Heart right ventricle (tissue), 16 donors: ENCODE measurements at places on chromosomes 3 and 15. TPM values are rescaled to one million over a fixed set of nuclear protein-coding genes. Genes with fewer than 3 reads are reported as not detected.

The DNAH1 gene
- total RNA-seq: 2.1 TPM

- DNase-seq: no peak
- H3K27ac ChIP-seq: no peak overlapping the region
- H3K4me1 ChIP-seq: no peaks in the 10 kb centered on the region
- no peak overlapping the region for H3K4me3 ChIP-seq
These were observed 357.2 kb downstream of the CLSTN2 start for GRCh38 chr3:140292170-140292569.

GRCh38 chr15:64740311-64741170, 34.8 kb downstream of the RBPMS2 start:
- H3K4me3 ChIP-seq: peak overlapping the region; percentile 14
- DNase-seq: peak; percentile 73
- H3K4me1 ChIP-seq: peaks cover 57% of the 10 kb centered on the region
- H3K36me3 ChIP-seq: peaks cover 11% of the 10 kb centered on the region
- peak overlapping the region; percentile 61 for H3K27ac ChIP-seq

The NANOGP8 gene
- 0.44 TPM for total RNA-seq
